ENCODE measurements at places on chromosomes 2 and 18.

DNA sequence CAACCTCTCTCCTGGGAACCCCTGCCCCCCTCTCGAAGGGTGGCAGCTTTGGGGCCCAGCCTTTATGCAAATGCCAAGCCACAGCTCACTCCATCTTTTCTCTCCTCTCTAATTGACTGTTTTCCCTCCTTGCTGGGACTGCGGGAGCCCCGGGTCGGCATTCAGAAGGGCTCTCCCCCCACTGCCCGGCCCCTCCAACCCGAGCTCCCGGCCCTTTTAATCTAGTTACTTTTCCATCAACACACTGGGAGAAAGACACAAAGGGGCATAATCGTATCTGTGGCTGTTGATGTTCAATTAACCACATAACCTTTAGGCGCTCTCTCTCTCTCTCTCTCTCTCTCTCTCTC lies 95.4 kb downstream of the INHBB start:
- DNase-seq, result no peak

DNA sequence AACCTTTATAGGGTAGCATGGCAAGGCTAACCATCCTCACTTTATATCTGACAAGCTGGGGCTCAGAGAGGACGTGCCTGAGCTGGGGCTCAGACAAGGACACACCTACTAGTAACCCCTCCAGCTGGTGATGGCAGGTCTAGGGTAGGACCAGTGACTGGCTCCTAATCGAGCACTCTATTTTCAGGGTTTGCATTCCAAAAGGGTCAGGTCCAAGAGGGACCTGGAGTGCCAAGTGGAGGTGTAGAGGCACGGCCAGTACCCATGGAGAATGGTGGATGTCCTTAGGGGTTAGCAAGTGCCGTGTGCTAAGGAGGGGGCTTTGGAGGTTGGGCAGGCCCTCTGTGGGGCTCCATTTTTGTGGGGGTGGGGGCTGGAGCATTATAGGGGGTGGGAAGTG lies 1.2 kb upstream of the DES start:
- no peak for DNase-seq

DNA sequence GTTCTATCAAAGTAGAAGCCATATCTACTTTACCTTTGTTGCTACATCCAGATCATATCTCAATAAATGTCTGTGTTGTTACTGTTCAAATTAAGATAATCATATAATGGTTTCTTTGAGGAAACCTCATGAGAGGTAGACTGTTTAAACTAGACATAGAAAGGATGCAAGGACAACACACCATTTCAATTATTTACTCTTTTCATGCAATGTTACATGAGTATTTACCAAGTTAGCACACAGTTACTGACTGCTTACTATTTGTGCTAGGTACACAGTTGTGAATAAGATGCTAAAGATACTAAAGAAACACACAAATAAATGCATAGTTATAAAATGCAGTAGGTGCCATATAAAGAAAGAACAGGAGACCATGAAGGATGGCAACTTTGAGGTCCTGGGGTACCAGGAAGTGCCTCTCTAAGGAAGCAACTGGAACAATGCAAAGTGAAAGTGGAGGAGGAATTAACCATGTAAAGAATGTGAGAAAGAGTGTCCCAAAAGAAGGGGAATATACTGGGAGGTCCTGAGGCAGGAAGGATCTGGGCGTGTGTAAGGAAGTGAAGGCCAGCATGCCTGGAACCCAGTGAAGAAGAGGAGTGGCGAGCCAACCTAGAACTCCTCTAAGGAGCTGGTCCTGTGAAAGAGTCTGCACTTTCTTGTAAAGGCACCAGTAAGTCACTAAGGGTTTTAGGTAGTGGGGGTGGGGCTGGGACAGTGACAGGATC lies 39.4 kb downstream of the RBMS1 start:
- no peak for DNase-seq

DNA sequence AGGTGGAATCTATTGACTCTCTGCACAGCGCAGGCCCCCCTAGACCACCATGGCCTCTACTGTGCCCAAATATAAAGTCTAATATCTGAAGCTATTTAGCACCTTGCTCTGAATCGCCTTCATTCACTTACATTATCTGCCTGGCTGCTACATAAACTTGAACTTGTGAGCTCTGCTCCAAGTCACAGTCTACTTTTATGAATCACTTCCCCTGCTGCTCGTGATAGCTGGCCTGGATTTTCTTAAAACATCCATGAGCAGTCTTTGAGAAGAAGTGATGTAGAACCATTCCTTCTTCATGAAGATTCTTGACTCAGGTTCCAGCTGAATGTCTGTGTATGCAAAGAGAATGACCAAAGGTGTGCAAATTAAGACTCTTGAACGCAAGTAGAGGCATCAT lies 359.5 kb downstream of the RND3 start:
- no peak for DNase-seq

GRCh38 chr18:67485655-67486054 lies 30.9 kb downstream of the DSEL start:
- DNase-seq, result no peak

DNA sequence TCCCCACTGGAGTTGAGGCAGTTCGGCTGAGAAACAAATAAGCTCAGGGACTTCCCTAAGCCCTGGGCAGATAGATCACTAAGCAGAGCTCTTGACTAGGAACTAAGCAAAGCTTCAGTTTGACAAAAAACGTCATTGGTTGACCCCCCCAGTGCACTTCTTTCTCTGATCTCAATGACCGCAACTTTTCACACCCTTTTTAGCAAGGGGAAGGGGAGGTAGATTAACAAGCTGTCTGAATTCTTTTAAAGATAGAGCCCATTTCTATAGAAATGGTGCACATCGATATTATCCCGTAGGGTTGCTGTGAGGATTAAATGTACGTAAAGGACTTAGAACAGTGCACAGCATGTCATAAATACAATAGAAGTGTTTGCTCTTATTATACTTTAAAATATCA lies 42.5 kb downstream of the PIEZO2 start:
- no peak for DNase-seq

- no peak for DNase-seq
Observed at GRCh38 chr2:60441800-60442199, 111.7 kb downstream of the BCL11A start.

DNA sequence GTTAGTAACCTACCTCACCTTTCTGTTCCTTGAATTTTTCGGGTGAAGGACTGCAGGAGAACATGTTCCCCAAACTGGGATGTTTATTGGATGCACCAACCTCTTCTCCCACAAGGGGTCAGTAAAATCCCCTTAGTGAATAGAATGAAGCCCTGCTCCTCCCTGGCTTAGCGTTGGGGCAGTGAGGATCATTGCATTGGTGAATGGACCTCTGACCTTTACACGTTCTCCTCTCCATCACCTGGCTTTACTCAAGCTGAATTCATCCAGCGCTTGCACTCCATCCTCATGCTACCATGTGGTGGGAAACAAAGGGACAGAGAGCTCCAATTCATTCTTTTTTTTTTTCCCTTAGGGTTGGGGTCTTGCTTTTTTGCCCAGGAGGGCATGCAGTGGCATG lies 157.2 kb downstream of the MIB1 start:
- DNase-seq, result peak; percentile 66

- peak; percentile 68 for DNase-seq
Observed at GRCh38 chr18:48889115-48889941, 61.4 kb downstream of the SMAD7 start.

DNA sequence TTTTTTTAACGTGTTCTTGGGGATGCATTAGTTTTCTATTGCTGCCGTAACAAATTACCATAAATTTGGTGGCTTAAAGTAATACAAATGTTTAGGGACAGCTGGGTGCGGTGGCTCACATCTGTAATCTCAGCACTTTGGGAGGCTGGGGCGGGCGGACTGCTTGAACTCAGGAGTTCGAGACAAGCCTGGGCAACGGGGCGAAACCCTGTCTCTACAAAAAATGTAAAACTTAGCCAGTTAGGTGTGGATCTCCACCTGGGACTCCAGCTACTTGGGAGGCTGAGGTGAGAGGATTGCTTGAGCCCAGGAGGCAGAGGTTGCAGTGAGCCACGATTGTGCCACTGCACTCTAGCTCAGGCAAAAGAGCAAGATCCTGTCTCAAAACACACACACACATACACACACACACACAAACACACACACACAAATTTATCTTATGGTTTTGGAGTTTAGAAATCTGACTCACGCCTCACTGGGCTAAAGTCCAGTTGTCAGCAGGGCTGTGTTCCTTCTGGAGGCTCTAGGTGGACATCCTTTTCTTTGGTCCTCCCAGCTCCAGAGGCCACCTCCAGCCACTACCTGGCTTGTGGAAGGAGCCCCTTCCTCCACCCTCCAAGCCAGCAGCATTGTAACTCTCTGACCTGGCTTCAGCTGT lies 76.1 kb downstream of the SEPTIN10 start:
- DNase-seq, result no peak

GRCh38 chr2:108949316-108950239 lies 39.4 kb downstream of the EDAR start:
- DNase-seq, result no peak

DNA sequence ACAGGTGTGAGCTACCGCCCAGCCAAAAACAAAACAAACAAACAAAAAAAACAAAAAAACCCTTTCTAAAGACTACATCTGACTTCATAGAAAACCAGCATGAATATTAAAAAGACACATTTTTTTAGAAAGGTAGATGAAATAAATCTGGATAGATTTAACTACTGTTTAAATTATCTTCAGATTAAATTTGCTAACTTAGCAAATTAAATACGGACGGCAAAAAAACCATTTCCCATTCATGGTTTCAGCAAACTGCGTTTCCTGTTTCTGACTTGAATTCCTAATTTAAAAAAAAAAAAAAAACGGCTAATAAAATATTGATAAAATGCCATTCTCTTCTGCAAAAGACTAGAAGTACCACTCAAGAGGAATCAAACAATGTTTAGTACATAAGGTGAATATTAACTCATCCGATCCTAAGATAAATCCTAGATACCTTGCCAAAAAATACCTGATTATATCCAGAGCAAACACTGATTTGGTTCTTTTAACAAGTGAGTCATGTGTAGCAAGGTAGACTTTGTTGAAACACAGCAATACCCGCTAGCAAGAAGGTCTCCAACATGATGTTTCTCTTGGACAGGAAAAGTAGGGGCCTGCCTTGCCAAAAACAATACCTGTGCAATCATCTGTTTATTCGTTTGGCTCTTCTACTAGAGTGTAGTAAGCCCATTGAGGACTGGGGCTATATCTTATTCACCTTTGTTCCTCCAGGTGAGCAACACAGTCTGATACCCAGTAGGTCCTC lies 96.2 kb downstream of the BARD1 start:
- no peak for DNase-seq

Data from testis (tissue), 5 donors.